A549 treated with DMSO at 1 μM for 4 hours (cell line): ENCODE measurements at places on chromosomes 6 and 20. TPM values are rescaled to one million over a fixed set of nuclear protein-coding genes. Genes with fewer than 3 reads are reported as not detected.

Gene GGTLC1
- not detected in 5 replicates for total RNA-seq

Gene AURKA
- 102 to 121 TPM (median 119 TPM) in 5 replicates for total RNA-seq

Gene GABRR1
- not detected in 5 replicates for total RNA-seq

Gene LPA
- total RNA-seq: 0.02 to 0.03 TPM in 2 of 5 replicates, not detected in the others

Gene C6orf141
- 21.2 to 29.9 TPM (median 24.9 TPM) in 5 replicates for total RNA-seq

Gene CTCFL
- total RNA-seq: not detected in 5 replicates

Gene STK4
- 14.2 to 17.6 TPM (median 15.4 TPM) in 5 replicates for total RNA-seq

Gene SLC22A7
- total RNA-seq: not detected in 5 replicates

Gene SYCP2L
- 1.8 to 3.3 TPM (median 3.1 TPM) in 5 replicates for total RNA-seq

Gene IP6K3
- 0.06 to 0.15 TPM (median 0.09 TPM) in 5 replicates for total RNA-seq

Gene OR2H1
- not detected in 5 replicates for total RNA-seq

Gene MUC21
- not detected in 5 replicates for total RNA-seq

Gene OLIG3
- not detected in 5 replicates for total RNA-seq

Gene TPBG
- 44.6 to 57.0 TPM (median 53.4 TPM) in 5 replicates for total RNA-seq

Gene SALL4
- 1.3 to 2.2 TPM (median 1.6 TPM) in 5 replicates for total RNA-seq

Gene PACSIN1
- 0.04 to 0.14 TPM (median 0.06 TPM) in 5 replicates for total RNA-seq

Gene OPRL1
- total RNA-seq: 0.40 to 0.71 TPM (median 0.51 TPM) in 5 replicates

Gene PGC
- total RNA-seq: not detected in 5 replicates

Gene LTA
- total RNA-seq: 0.11 to 0.12 TPM in 2 of 5 replicates, not detected in the others

Gene CPXM1
- total RNA-seq: not detected in 5 replicates

Gene SLC24A3
- total RNA-seq: 0.03 to 0.17 TPM (median 0.04 TPM) in 5 replicates

Gene TNFRSF6B
- total RNA-seq: 0.81 to 1.1 TPM (median 1.0 TPM) in 4 of 5 replicates, not detected in the other

Gene TRPC4AP
- 46.7 to 61.3 TPM (median 57.9 TPM) in 5 replicates for total RNA-seq

Gene ESR1
- total RNA-seq: not detected in 5 replicates

Gene POPDC3
- total RNA-seq: 27.8 to 31.2 TPM (median 30.3 TPM) in 5 replicates

Gene HLA-DQA1
- total RNA-seq: not detected in 5 replicates

Gene TMEM244
- total RNA-seq: not detected in 5 replicates

Gene HLA-G
- not detected in 5 replicates for total RNA-seq

Gene POU5F1
- total RNA-seq: 2.5 to 4.6 TPM (median 3.8 TPM) in 5 replicates

Gene FAM209B
- total RNA-seq: 0.30 to 0.62 TPM (median 0.50 TPM) in 4 of 5 replicates, not detected in the other

Gene SLCO4A1
- total RNA-seq: 4.9 to 10.2 TPM (median 8.5 TPM) in 5 replicates

Gene PI16
- not detected in 5 replicates for total RNA-seq

Gene BAG2
- 7.2 to 11.2 TPM (median 10.0 TPM) in 5 replicates for total RNA-seq

Gene CASS4
- 0.05 to 0.06 TPM (median 0.06 TPM) in 3 of 5 replicates, not detected in the others for total RNA-seq

Gene TTPAL
- 13.3 to 18.3 TPM (median 14.4 TPM) in 5 replicates for total RNA-seq
